ENCODE measurements at places on chromosomes 7 and 10.

DNA sequence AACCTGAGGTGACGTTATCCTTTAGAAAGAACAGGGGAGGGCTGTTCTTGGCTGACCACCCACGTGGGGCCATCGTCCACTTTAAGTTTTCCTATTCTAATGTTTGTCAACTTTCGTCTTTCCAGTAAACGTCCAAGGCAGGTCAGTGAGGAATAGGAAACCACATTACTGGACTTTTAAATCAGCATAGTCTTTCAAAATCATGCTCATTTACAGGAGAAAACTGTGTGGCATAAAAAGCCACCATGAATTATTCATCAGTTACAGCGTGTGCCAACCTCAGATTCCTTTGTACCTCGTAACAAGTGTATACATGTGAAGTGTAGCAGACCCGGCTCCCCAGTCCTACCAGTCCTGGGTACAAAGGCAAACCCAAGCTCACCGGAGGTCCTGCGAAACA lies 25.1 kb upstream of the ABLIM1 start:
- DNase-seq = no peak

DNA sequence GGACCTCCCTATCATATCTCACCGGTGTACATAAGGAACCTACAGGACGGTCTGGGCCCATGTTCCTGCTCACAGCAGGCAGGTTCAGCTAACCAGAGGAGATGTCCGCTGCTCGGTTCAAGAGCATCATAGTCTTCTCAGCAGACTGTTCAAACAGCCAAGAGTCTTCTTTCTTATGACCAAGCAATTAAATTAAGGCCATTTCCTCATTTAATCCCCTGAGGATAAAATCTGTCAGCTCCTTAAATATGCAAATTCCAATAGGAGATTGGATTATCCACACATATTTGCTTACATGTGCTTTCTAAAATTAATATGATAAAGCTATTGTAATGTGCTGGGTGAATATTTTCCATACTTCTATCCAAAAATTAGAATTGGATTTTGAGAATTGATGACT lies 59.7 kb downstream of the LMBR1 start:
- no peak for DNase-seq

- no peak for DNase-seq
These were observed 77.2 kb downstream of the CDH23 start for GRCh38 chr10:71473671-71474599.

DNA sequence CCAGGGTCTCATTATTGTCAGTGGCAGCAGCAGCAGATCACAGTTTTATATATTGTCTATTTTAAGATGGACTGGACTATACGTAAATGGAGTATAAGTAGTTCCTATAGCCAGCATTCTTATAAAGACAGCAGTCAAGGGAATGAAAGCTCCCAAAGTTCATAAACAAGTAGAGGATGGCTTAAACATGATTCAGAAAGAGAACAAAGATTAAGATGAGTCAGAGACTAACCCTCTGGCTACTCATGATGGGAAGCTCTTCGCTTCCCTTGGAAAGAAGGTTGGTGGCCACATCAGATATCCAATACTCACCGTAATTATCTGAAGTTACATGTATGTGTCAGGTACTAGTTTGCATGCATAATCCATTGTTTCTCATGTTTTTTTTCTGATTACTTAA lies 277.0 kb downstream of the INHBA start:
- DNase-seq = peak; percentile 81

- DNase-seq = no peak
These were observed 39.6 kb downstream of the NUP205 start for GRCh38 chr7:135597181-135597925.

DNA sequence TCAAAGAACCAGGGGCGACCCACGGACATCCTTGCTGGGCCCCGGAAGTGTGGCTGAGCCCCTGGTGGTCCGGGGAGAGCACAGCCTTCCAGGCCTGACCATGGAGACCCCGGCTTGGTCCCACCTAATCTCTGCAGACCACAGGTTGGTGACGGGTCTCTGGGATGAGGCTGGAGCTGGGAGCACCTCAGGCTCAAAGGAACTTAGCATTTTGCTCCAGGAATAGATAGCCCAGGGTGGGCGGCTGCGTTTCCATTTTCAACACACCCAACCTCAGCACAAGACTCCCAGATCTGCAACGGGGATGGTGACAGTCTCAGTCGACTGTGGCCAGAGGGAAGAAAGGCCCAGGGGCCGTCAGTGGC lies 58.5 kb downstream of the FOXL3 start:
- DNase-seq = no peak

DNA sequence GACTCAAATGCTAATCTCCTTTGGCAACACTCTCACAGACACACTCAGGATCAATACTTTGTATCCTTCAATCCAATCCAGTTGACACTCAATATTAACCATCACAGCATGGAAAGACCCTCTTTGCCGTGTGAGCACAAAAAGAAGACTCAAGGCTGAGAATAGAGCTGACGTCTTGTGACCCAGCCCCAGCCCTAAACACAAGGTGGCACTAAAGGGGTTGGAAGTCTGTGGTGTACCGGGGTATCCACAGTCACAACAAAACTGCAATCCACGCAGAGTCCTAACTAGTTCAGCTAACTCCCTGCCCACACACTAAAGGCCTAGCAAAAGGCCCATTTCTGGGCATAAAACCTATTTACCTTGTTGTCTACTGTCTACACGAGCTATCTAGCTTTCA lies 200.1 kb downstream of the ACTR3B start:
- no peak for DNase-seq

DNA sequence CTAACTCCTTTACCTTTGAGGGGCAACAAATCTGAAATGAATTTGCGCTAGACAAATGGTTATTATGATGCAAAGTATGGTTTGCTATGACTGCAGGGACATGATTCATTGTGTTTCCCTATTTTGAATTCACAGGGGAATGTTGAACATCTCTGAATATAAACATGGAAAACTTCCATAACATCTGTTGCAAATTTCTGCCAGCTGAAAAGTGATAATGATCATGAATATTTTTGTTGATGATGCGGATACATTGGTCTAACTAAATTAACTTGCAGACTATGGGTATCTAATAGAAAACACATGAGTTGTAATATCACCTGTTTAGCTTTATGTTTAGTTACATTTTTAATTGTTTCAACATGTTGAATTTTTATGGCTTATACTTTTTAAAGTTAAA lies 1325.5 kb downstream of the REEP3 start:
- no peak for DNase-seq

GRCh38 chr7:98870807-98871491 lies 1.1 kb upstream of the TMEM130 start:
- DNase-seq = no peak

- DNase-seq = no peak
These were observed 18.2 kb downstream of the PRF1 start for GRCh38 chr10:70584366-70584765.

- no peak for DNase-seq
These were observed 34.2 kb upstream of the NEBL start for GRCh38 chr10:20931156-20931795.

- DNase-seq = no peak
These were observed 109.7 kb upstream of the PPIF start for GRCh38 chr10:79237454-79238157.
